ENCODE measurements at places on chromosomes 4 and X.

DNA sequence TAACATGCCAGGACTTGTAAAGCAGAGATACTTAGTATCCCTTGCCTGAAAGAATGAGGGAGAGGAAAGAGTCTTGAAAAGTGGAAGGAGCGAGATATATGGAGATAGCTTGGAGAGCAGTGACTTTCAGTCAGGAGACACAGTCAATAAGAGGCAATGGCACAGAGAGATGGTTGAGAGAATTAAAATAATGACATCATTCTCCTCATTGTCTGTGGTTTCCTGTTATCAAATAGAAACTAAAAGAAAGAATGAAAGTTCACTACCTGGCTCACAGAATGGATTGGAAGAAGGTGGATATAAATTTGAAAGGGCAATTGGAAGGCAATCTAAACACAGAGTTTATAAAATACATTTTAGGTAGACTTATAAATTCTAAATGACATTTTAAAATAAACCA is 760.2 kb upstream of the AADAT start:
- peak; percentile 14 for DNase-seq

GRCh38 chr4:118313098-118313497 is 39.7 kb downstream of the PRSS12 start:
- no peak for DNase-seq

GRCh38 chr4:40924096-40924792 is 174.5 kb downstream of the NSUN7 start:
- DNase-seq, result peak; percentile 80

- DNase-seq, result no peak
These were observed 379.0 kb downstream of the STIM2 start for GRCh38 chr4:27239641-27240040.

DNA sequence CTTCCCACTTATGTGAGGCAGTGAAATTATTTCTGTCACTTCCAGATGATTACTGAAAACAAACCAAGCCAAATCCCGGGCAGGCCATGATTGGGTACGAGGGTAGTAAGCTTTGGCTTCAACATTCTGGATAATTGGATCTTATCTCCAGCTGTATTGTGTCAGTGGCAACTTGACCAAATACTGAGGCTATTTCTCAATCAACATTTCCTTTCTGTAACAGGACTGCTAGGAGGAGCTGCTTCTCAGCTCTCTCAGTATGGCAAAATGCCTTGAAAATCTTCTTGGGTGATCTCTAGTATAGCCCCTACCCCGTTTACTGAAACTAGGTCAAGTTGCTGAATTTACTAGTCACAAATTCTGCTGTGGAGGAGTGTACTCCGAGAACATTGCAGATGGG is 169.3 kb upstream of the FRMPD4 start:
- no peak for DNase-seq

- no peak for DNase-seq
These were observed 5.1 kb upstream of the PRDX4 start for GRCh38 chrX:23662187-23662586.

DNA sequence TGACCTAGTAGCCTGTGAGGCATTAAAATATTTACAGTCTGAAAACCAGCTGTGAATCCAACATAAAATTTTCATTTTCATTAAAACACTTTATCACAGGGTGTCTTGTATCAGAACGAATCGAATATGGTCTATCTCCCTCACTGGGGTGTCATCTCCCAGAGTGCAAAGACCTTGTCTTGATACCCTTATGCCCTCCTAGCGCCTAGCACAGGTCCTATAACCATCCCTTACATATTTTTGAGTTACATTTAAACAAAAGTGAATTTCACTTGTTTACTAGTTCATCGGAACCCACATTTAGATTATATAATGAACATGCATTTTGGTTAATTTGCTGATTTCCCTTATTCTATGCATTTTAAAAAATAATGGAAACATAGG is 14.0 kb downstream of the DIPK2B start:
- DNase-seq, result no peak
